ENCODE measurements at places on chromosomes 1 and 21. TPM values are rescaled to one million over a fixed set of nuclear protein-coding genes. Genes with fewer than 3 reads are reported as not detected.

Gene PLPPR4
- polyA plus RNA-seq: 5.7 TPM

Gene RIT1
- polyA plus RNA-seq: 23.4 TPM

Gene ZMYND12
- 0.86 TPM for polyA plus RNA-seq

Gene CD52
- 1.3 TPM for polyA plus RNA-seq

Gene TSPEAR
- 0.10 TPM for polyA plus RNA-seq

Gene LCE3E
- not detected for polyA plus RNA-seq

Gene DIRAS3
- polyA plus RNA-seq: 3.3 TPM

Gene B3GALT2
- polyA plus RNA-seq: 9.7 TPM

DNA sequence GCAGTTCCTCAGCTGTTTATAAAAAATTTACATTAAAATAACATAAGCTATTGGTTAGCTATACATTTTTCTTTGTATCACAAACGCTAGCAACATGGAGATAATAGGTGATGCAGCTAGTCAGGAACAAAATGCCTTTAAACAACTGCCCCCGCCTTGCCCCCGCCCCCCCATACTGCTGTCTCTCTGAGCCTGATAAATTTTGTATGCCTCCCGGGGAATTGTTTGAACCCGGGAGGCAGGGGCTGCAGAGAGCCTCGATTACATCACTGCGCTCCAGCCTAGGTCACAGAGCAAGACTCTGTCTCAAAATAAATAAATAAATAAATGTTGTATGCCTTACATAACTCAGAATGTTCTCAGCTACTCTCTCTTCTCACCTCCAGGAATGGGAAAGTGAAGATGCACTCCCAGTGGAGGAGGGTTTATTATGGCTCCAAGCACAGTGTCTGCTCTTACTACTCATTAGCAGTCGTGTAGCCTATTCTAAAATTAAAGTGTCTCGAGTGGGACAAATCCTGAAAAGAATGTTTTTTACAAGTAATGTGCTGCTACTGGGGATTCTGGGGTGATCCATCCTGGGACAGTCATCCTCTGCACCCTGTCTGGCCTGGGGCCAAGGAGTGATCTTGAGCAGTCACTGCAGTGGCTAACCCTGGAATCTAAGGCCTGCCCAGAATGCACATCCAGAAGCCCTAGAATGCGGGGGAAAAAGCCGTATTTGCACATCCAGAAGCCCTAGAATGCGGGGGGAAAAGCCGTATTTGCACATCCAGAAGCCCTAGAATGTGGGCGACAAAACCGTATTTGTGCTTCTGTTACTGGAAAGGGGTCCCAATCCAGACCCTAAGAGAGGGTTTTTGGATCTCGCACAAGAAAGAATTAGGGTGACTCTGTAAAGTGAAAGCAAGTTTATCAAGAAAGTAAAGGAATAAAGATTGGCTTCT is 39.4 kb upstream of the ZNF496 start:
- no peak for DNase-seq

- DNase-seq: no peak
These were observed 108.4 kb downstream of the TMEM53 start for GRCh38 chr1:44565833-44566232.

DNA sequence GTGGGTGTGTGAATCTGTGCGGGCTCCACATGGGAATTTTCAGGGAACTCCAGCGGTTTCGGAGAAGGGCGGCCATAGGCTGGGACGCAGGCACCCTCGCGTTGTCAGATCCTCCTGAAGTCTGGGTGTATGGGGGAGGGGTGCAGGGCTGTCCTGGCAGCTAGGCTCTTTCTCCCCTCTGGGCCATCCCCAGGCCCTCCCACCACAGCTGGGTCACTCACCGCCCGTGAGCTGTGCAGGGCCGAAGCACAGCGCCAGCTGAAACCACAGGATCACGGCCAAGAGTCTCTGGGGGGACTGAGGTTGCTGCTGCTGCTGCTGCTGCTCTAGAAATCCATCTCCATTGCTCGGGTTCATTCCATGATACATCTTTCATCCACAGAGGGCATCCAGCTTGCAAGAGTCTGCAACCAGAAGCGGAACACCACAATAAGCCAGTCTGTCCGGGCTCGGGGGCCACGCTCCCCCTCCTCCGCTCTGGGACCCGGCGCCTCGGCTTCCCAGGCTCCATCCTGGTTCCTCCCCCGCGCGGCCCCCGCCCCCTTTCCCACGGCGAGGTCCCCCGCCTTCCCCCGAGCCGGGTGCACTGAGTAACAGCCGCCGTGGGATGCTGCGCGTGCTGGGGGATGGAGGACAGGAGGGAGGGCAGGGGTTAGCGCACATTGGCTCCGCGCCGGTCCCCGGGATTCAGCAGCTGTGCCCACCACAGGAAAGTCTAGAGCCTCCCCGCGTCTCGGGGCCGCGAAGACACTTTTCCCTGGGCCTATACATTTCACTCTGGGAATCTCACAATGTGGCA is 720 bp downstream of the SUSD4 start:
- peak; percentile 80 for DNase-seq

- no peak for DNase-seq
These were observed 56.3 kb downstream of the SLC9A1 start for GRCh38 chr1:27098431-27099134.

- no peak for DNase-seq
These were observed 82.3 kb downstream of the CYYR1 start for GRCh38 chr21:26490771-26491170.

- peak; percentile 43 for DNase-seq
These were observed 9.4 kb downstream of the DYRK1A start for GRCh38 chr21:37375866-37376574.

- DNase-seq: no peak
These were observed 804.1 kb downstream of the USP25 start for GRCh38 chr21:16533692-16534407.

DNA sequence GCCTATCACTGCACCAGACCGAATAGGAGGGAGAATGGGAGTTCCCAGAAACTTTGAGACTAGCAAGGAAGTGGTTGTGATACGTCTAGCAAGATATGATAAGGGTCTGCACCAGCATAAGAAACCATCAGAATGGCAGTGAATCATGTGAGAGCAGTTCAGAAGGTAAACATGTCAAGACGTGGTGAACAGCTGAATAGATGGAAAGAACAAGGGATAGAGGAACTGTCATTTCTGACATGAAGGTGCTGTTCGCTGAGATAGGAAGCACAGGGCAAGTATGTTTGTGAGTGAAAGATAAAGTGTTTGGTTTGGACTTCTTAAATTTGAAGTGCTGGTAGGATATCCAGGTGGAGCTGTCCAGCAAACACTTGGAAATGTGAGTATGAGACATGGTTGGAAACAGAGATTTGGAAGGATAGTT is 1.1 kb upstream of the AGO1 start:
- no peak for DNase-seq

GRCh38 chr1:219460896-219461815 is 151.7 kb downstream of the ZC3H11B start:
- no peak for DNase-seq

DNA sequence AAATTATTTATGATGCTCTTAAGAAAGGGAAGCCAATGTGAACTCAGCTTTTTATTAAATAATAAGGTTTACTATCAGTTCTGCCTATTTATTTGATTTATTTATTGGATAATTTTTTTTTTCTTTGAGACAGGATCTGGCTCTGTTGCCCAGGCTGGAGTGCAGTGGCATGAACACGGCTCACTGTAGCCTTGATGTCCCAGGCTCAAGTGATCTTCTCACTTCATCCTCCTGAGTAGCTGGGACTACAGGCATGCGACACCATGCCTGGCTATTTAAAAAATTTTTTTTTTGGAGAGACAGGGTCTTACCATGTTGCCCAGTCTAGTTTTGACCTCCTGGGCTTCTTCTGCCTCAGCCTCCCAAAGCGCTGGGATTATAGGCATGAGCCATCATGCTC is 21.0 kb upstream of the DNAJC28 start:
- no peak for DNase-seq

DNA sequence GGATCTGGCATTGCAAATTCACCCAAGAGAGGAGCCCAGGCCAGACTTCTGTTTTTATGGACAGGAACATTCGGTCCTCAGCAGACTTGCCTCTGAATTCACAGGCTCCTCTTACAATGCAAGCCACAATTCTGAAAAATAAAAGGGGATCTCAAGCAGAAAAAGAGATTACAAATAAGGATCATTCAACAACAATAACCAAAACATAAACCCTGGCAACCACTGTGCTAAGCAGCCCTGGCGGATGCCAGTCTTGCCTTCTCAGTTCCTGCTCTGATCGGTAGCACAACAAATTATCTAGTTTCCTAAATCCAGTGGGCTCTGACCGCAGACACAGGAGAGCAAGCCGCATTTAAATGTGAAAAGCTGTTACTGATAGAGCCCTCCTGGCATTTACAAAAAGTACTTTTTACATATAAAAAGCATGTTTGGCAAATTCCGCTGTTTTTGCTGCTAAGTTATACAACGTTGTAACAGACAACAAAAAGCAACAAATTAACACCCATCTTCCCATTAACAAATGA is 123.4 kb upstream of the FOXD3 start:
- DNase-seq: no peak

- DNase-seq: peak; percentile 30
These were observed 7.4 kb upstream of the DEGS1 start for GRCh38 chr1:224175617-224176016.

- no peak for DNase-seq
These were observed 28.9 kb downstream of the FAAP20 start for GRCh38 chr1:2165646-2166045.

- DNase-seq: peak; percentile 65
These were observed 457 bp downstream of the VAV3 start for GRCh38 chr1:107964336-107965109.

- no peak for DNase-seq
These were observed 342.6 kb upstream of the PKN2 start for GRCh38 chr1:88341447-88341846.

DNA sequence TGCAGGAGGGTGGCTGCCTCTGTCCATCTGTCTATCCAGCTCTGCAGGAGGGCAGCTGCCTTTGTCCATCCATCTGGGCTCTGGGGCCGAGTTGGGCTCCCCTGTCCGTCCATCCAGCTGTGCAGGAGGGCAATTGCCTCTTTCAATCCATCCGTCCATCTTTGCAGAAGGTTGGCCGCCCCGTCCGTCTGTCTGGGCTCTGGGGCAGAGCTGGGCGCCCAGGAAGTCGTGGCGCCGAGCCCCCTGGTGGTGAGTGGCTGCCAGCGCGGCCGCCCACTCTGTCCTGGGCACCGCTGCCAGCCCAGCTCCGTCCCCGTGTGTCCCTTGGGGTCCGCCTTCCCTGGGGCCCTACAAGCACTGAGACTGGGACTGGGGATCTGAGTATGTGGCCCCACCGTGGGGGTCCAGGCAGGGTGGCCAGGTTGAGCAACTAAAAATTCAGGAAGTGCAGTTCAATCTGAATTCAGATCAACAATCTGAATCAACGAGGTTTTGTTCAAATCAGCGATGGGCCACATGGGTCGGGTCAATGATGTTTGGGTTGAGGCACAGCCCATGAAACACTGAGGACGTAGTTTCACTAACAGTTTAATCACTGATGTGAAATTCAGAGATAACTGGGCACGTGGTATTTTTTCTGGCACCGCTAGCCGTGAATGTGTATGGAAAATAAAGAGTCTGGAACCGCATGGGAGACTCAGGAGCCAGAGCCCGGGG is 99.1 kb upstream of the ACTRT2 start:
- DNase-seq: no peak

DNA sequence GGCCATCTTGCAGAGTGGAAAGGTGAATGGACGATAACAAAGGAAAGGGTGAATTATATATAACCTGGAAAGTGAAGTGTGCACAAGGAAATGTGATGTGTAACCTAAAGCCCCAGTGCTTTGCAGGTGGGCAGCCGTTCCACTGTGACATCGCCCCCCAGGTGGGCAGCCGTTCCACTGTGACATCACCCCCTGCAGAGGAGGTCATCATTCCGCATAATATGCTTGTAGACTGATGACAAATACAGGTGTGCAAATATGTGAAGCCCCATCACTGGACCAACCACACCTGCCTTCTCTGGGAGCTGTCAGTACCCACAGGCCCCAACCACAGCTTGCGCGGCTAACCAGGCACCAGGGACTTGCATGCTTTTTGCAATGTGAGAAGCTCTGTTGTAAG is 4.7 kb upstream of the ZNF496 start:
- no peak for DNase-seq

GRCh38 chr1:119908661-119909060 is 12.3 kb upstream of the ADAM30 start:
- DNase-seq: no peak

DNA sequence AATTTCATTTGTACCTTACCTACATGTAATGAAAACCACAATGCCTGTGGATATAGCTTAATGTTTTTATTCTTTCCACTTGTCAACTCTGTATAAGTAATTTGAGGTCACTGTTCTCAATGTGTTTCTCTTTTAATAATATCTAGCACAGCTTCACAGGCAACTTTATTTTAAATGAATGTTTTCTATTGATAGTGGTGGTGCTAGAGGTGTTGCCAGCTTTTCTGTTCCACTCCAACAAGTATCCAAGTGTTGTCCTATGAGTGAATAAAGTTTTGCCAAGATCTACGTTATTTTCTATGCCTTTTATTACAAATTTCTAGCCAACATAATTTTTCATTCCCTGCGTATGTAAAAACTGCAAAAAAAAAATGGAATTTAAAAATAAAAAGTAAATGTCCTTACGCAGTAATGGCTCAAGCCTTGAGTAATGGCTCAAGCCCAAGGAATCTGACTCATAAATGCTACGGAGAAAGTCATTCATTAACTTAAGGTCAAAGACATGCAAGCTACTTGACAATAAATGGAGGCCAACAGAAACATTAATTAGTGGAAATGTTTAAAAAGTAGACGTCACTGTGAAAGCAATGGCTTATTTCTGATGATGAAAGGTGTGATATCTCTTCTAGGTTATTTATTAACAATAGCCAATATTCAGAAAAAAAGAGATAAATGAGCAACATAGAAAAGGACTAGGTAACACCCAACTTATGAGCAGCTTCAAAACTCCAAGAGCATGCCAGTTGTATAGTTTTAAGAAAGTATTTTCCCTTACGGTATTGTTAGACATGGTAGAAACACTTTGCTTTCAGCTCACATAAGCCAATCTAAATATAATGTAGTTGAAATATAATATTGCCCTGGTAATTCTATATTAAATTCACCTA is 71.4 kb downstream of the SLC44A5 start:
- no peak for DNase-seq

DNA sequence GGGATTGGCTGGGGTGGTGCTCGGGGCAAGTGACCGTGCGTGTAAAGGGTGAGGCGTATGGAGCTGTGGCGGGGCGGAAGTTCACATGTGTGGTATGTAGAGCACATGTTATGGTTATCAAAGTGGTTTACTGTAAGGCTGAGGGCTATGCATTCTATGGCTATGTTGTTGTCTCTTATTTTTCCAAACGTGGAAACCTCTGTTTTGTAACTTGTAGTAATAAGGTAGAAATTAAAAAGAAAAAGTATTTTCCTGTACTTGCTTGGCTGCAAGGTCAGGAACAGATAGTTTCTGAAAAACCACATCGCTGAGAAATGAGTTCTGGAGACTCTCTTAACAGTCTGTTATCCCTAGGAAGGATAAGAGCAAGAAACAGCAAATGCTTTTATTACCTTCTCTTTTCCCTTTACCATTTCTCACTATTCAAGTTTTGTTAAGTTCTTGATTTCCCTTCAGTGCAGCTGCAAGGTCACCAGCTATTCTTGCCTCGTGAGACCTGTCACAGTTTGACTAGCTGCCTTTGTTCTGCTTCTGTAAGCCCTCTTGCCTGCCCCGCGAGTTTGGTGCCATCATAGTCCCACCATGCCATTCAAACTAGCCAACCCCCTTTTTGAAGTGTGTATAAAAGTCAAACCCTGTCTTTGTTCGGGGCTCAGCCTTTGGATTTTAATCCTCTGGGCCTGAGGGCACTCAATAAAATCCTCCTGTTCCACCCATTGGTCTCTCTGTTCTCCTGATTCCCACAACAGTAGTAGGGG is 9.5 kb downstream of the RNU1-2 start:
- DNase-seq: no peak

Data from muscle of back (tissue), 13 donors.